ENCODE measurements at places on chromosomes 2 and 18.

GRCh38 chr2:27441958-27442919, at the start of gene KRTCAP3:
KRTCAP3 (plus strand) TSS chr2:27442381; CDS start chr2:27442413, 32 bp downstream.
- no peak for DNase-seq

- no peak for DNase-seq
Observed at GRCh38 chr2:184646593-184646992, 48.3 kb downstream of the ZNF804A start.

DNA sequence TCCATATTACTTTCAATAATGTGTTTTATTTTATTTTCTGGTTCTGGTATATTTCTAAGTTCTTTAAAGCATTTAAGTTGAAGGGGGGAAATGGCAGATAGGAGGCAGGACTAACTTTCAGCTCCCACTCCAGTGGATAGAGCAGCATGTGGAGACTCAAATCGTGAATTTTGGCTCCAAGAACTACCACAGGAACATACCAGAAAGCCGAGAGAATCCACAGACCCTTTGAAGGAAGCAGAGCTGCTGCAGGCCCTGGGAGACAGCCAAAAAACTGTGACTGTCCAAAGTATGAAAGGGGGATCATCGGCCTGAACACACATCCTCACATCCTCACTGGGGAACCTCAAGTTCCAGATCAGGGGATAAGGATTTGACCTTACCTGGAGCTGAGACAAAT, 207.6 kb upstream of the VWC2L start:
- DNase-seq, result no peak

- DNase-seq, result no peak
Observed at GRCh38 chr2:128279009-128279408, 39.7 kb downstream of the HS6ST1 start.

GRCh38 chr2:39902103-39902502, 123.0 kb upstream of the THUMPD2 start:
- DNase-seq, result no peak

DNA sequence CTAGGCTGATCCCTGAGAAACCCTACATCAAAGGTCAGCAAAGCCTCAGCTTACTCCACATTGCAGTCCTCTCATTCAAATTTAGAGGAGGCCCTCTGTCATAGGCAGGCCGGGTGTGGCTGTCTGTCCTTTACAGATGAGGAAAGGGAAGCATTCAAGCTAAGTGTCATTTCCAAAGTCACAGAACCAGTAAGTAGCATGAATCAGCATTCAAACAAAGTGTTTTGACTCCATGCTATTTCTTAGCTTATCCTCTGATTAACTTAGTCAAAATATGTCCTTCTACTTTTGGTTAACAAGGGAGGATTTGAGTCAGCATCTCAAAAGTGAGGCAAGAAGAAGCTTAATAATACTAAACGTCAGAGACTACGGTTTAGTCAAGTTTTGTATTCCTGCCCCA, 409.0 kb upstream of the POU3F3 start:
- DNase-seq, result no peak

DNA sequence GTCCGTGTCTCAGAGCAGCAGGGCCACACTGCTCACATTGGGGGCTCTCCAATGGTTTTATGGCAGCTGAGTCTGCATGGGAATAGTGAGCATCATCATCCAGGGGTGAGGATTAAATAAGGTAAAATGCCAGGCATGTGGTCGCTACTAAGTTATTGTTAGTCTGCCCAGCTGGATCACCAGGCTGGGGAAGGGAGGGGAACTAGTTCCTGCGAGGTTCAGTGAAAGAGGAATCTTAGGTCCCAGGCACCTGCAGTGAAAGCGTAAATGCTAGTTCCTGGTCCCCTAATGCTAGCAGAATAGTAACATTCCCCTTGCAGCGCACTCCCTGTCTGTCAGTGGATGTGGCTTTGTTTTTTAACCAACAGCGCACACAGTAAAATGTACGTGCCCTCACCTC, 60.1 kb downstream of the ARHGEF4 start:
- no peak for DNase-seq

DNA sequence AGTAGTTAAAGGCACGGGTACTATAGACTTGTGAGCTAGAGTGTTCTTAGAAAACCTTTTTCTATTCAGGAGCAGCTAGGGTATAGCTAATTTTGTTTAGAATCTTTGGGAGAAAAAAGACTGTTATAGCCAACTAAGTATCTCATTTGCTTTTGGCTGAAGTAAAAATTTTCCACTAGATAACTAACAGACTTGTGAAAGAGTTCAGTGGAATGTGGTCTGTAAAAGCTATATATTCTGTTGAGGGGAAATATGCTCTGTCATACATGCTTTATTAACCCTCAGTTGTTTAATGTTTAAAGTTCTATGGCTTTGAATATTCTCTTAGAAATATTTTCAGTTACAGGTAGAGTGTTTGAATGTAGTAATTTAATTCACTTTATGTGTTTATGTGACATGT, 49.7 kb downstream of the RIF1 start:
- no peak for DNase-seq

DNA sequence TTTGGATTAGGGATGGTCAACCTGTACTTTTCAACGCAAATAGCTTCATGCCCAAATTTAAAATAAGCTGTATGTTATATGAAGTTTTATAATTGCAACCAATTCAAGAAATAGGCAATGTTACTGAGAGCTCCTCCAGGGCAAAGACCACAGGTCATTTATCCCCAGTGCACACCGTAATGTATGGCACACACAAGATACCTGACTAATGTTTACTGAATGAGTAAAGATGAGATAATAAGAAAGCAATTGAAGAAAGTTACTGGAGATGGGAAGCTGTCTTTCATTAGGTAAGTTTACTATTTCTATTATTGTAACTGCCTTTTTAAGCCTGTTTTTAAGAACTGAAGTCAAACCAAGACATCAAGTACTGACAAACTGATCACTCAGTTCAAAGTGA, 184.5 kb upstream of the VRK2 start:
- DNase-seq, result no peak

DNA sequence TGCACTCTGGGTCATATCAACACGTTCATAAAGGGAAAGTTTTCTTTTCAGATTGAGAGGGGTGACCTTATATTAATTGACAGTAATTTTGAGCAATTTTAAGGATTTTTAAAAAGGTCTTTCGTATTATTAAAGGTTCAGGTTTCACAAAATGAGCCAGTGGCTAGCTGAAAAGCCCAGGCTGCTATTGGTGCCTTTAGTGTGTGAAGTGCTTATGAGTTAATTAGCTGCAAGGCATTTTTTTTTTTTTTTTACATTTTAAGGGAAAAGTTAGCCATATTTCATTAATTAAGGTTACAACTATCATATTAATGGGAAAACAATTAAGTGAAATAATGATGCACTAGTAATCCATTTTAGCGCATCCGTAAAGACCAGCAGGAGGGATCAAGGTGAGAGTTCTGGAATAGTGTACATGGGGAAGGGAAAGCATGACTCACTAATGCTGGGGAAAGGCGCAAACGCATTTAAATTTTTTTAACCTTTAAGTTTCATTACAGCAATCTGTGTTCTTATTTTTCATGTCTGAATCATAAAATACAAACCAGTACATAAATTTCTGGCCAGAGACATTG, 200.0 kb downstream of the ZNF407 start:
- no peak for DNase-seq

DNA sequence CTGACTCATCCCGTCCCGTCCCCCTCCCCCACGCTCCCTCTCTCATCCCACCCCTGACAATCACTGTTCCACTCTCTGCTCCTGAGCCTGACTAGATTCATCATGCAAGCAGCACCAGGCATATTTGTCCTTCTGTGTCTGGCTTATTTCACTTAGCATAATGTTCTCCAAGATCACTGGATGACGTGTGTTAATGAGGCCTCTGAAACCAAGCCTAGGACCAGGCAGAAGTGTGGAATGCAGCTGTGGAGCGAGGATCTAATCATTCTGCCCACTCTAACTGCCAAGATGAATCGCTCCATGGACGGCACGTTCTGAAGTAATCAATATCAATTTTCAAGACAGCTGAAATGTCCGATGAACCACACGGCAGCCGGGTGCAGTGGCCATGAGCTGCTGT, 122.4 kb upstream of the ZNF236 start:
- DNase-seq, result no peak

DNA sequence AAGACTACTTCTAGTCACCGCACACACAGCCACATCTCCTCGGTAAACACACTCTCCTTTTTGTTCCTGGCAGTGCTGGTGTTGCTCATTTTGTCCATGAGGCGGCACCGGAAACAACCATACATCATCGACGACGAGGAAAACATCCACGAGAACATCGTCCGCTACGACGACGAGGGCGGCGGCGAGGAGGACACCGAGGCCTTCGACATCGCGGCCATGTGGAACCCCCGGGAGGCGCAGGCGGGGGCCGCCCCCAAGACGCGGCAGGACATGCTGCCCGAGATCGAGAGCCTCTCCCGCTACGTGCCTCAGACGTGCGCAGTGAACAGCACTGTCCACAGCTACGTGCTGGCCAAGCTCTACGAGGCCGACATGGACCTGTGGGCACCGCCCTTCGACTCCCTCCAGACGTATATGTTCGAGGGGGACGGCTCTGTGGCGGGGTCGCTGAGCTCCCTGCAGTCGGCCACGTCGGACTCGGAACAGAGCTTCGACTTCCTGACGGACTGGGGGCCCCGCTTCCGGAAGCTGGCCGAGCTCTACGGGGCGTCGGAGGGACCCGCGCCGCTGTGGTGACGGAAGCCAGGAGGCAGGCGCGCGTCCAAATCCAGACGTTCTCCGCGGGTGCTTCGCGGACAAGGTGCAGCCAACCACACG, 221.0 kb downstream of the CDH20 start:
- no peak for DNase-seq

GRCh38 chr18:56570978-56571377, 67.4 kb downstream of the TXNL1 start:
- no peak for DNase-seq

DNA sequence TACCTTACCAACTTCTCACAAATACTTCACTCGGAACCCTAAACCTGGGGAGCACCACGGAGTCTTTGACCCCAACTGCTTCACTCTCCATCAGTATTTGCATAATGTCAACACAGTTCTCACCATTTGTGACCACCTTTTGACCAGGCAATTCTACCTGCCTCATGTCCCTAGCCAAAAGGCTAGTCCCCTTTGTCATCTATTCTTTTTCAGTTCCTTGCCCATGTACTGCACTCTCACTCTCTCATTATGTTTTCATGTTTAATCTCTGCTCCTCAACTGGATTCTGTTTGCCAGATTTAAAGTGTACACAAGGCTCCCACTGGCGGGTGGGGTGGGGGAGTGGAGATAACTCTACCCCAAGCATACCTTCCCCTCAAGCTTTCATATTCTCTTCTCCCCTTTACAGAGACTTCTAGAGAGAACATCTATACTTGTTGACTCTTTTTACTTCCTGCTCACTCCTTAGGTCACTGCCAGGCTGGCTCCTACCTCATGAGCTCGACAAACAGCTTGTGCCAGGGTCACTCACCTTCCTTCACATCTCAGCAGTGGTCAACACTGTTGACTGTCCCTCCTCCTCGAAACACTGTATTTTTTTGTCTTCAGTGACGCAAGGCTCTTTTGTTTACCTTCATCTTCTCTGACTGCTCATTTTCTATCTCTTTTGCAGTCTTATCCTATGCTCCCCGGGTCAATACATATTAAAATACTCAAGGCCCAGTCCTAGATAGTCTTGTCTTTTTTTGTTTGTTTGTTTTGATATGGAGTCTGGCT, 88.7 kb upstream of the MAP4K3 start:
- no peak for DNase-seq

DNA sequence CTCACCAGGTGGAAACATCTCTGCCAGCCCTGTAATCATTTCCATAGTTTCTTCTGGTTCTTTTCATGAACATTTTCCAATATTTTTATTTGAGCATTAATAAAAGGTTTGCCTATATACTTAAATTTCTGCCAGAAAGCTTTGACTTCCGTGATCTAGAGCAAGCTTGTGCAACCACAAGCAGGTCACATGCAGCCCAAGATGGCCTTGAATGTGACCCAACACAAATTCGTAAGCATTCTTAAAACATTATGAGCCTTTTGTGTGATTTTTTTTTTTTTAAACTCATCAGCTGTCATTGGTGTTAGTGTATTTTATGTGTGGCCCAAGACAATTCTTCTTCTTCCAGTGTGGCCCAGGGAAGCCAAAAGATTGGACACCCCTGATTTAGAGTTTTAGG, 51.6 kb downstream of the NEDD4L start:
- no peak for DNase-seq

DNA sequence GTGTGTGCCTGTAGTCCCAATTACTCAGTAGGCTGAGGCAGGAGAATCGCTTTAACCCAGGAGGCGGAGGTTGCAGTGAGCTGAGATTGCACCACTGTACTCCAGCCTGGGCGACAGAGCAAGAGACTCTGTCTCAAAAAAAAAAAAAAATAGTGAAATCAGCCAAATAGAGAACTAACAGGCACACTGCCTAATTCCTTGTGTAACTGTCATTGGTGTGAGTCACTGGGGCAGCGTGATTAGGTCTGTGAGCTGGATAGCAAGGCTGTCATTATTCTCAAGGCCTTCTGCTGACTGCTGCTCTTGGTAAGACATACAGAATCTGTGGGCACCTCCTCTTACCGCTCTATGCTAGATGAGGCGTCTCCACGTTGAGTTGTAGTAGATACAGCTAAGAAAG, 270.3 kb downstream of the NEDD4L start:
- DNase-seq, result no peak

DNA sequence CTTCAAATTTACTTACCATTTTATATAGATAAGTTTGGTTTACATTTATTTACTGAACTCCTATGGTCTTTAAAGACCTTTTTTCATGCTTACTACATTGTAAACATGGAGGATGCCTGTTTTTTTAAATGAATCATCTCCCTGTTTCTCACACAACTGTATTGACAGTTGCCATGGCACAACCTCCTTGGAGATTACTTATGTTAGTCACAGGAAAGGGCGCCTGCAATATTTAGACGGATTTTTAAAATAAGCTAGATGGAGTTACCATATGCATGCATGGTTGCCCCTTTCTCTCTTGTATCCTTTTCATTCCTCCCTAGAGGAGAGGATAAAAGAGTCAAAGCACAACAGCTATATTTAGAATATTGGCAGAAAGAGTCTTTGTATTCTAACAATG, 34.8 kb upstream of the CCDC102B start:
- no peak for DNase-seq

GRCh38 chr2:138615257-138615656, 113.7 kb downstream of the SPOPL start:
- DNase-seq, result no peak

DNA sequence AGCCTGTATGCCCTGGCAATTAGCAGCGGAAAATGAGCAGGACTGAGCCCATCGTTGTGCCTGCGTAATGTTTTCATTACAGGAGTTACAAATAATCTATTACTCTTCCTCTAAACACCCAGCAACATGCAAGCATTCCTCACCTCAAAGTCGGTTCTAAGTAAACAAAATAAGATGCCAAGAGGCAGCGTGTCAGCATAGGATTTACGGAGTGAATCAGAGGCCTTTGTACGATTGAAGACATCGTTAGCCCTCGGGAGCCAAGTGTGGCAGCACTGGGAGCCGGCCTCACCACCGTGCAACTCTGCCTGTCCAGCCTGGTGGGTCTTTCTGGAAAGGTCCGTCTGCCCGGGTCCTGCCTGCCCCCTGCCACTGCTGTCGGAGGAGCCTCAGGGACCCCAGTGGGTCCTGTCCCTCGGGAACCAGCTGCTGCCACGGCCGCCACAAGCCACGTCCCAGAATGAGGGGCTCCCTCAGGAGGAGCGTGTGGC, 80.1 kb upstream of the CTDP1 start:
- peak; percentile 12 for DNase-seq

GRCh38 chr18:6746386-6746960, 17.0 kb downstream of the ARHGAP28 start:
- DNase-seq, result no peak

- DNase-seq, result no peak
Observed at GRCh38 chr2:104023306-104023705, 830.6 kb upstream of the POU3F3 start.

- DNase-seq, result no peak
Observed at GRCh38 chr2:204796581-204796980, 251.3 kb downstream of the PARD3B start.

- no peak for DNase-seq
Observed at GRCh38 chr2:109125593-109126500, 3.2 kb upstream of the SH3RF3 start.
